NCI-H146 (cell line): ENCODE measurements at places on chromosomes 11 and 22.

DNA sequence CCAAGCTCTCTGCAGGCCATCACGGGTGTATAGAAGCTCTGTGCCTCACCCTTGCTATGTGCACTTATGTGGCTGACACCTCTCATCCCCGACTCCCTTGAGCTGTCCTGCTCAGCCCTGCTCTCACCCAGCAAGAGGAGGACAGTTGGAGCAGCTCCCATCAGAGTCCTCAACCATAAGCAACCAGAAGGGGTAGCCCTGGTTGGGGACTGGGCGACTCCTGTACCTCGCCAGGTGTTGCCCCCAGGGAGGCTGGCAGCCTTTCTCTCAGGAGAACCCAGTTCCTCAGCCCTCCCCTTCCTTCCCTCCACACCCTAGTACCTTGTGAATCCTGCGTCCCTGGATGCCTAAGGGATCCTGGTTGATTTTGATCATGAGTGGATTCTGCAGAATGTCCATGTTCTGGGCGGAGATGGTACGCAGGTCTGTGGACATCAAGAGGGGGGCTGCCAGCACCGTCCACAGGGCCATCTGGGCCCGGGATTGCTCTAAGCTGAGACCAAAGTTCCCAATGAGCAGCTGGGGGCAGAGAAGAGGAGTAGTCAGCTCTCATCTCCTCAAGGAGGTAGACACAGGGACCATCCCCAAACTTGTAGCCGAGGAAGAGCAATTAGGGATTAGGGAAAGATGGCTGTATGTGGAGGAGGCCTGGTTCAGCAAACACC is 8.0 kb downstream of the NAGA start:
- no peak for DNase-seq

- DNase-seq = peak; percentile 17
These were observed 85.2 kb downstream of the TSPAN18 start for GRCh38 chr11:44811841-44812448.

- no peak for DNase-seq
These were observed 10.6 kb downstream of the ENDOD1 start for GRCh38 chr11:95100191-95100648.

- DNase-seq = no peak
These were observed 32.9 kb downstream of the PISD start for GRCh38 chr22:31628969-31629708.

DNA sequence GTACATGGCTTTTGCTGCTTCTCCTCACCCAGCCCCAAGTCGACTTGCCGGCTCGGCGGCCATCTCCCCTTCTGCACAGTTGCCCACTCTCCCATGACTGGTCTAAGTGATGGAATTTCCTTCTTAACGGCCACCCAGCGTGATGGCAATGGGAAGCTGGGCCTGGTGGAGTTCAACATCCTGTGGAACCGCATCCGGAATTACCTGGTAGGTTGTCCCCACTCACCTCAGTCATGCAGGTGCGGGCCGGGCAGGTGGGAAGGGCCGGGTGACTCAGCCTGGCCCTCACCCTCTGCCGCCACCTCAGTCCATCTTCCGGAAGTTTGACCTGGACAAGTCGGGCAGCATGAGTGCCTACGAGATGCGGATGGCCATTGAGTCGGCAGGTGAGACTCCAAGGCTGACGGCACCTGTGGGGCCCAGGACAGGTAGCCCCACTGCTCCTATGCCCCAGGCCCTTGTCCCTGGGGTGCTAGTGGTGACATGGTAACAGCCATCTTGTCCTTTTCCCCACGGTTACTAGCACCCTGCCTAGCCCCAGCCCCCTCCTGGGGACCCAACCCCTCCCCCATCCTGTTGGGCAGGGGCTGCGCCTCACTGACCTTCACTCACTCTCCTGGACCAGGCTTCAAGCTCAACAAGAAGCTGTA is 28.1 kb downstream of the CAPN1 start:
- DNase-seq = no peak

- DNase-seq = no peak
These were observed 47.3 kb downstream of the RAB30 start for GRCh38 chr11:83024270-83024854.

DNA sequence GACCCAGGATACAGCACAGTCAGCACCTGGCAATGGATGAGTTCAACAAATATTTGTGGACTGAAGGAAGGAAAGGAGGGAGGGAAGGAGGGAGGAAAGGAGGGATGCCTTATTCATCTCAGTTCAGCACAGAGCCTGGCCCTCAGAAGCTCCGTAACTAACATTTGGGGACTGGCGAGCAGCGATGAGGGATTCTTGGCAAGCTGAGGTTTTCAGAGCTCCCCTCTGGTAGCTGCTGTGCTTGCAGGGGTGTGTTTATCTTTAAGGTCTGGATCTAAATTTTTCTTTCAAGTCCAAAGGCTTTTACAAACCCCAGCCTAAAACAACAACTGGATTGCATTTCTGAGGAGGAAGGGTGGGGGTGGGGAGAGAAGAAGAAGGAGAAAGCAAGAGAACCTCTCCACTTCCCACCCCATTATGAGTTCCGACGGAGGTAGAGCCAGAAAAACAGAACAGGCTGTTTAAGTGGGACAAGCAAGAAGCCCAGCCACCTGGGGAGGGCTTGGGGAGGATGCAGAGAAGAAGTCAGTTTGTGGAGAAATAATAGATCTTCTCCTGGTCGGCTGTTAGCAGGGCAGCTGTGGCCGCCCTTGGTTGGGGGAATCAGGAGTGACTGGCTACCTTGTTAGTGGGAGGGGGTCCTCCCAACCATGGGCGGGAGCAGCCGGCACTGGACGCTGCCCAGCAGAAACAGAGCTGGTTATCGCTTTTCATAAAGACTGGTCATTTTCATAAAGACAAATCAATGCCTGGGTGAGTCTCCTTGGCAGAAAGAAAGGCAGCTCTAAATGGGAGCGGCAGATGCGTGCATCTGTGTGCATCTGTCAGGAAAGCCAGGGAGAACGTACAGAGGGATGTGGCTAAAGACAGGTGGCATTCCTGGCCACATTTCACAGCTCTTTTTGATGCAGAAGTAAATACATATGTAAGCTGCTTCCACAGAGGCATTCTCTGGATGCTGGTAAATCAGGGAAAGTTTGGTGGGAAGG is 78.0 kb downstream of the TSPAN18 start:
- no peak for DNase-seq

GRCh38 chr22:21443735-21444421 is 23.3 kb upstream of the TMEM191C start:
- DNase-seq = no peak

DNA sequence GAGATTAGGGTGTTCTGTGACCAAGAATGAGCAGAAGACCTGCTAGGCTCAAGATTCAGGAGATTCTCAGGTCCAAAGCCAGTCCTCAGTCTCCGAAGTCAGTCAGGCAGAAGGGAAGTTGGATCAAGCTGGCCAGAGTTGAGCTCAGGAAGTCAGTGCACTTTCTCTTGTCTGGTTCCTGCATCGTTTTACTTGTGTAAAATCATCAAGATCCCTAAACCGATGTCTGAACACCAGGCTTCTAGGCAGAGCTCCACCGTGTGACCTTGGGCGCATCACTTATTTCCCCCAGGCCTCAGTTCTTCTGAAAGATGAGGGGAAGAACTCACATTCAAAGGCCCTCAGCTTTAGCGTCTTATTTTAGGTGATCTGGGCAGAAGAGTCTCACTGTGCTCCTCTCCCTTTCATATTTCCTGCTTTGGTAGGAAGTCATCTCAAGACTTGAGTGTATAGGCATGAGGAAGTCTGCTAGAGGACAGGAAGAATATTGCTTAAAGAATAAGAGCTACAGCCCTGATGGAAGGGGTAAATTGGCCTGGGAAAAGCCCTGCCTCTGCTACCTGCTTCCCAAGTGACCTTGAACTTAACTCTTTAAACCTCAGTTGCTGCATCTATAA is 20.2 kb downstream of the NF2 start:
- no peak for DNase-seq

GRCh38 chr11:101436511-101437142 is 147.2 kb downstream of the TRPC6 start:
- peak; percentile 25 for DNase-seq

DNA sequence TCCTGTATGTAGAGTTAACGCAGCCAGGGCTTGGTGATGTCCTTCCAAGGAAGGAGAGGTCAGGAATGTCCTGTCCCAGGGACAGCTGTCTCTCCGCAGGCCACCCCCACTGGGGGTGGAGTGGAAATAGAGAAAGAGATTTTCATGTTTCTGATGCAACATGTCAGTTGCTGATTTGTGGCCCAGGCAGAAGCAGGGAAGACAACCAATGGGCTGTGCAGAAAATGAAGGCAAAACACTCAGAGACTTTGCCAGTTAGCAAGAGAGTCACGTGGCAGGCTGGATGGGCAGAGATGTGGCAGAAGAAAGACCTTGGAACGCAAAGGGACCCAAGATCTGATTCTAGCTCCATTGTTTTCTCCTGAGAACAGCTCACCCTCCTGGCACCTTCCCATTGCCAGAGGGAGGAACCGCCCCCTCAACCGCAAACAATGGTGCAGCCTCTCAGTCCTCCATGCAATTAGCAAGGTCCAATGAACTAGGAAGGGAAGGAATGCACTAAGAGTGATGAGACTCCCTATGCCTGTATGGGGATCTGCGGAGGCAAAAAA is 71.0 kb downstream of the SYN3 start:
- DNase-seq = no peak

DNA sequence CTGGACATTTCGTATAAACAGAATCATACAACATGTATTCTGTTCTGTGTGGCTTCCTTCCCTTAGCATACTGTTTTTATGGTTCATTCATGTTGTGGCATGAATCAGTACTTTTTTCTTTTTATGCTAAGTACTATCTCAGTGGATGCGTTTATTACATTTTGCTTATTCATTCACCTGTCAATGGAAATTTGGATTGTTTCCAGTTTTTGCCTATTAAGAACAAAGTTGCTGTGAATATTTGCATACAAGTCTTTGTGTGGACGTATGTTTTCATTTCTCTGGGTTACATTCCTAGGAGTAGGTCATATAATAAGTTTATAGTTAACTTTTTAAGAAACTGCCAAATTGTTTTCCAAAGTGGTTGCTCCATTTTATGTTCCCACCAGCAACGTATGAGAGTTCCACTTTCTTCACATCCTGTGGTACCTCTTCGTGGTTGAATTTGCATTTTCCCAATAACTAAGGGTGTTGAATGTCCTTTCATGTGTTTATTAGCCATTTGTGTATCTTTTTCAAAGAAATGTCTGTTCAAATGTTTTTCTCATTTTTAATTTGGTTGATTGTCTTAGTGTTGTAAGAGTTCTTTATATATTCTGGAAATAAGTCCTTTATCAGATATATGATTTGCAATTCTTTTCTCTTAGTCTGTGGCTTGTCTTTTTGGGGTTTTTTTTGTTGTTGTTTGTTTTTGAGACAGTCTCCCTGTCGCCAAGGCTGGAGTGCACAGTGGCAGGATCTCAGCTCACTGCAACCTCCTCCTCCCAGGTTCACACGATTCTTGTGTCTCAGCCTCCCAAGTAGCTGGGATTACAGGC is 46.0 kb upstream of the MICAL2 start:
- DNase-seq = no peak

GRCh38 chr11:91795139-91795887 is 429.3 kb upstream of the FAT3 start:
- no peak for DNase-seq

DNA sequence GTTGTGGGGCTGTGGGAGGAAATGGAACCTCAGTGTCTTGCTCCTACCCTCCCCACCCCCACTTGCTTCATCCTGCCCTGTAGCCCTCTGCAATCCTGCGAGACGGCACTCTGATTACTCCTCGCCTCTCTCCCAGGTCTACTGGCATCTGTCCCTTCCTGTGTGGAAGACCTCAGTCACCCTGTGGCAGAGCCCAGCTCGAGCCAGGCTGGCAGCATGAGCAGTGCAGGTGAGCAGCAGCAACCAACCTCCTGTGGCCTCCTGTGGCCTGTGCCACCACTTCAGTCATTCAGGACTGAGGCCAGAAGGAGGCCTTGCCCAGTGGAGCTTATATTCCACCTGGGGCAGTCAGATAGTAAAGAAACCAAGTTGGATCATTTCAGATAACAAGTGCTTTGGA is 14.7 kb upstream of the MAPK8IP1 start:
- DNase-seq = no peak

GRCh38 chr11:66718320-66718971 is 10.6 kb downstream of the SPTBN2 start:
- no peak for DNase-seq

DNA sequence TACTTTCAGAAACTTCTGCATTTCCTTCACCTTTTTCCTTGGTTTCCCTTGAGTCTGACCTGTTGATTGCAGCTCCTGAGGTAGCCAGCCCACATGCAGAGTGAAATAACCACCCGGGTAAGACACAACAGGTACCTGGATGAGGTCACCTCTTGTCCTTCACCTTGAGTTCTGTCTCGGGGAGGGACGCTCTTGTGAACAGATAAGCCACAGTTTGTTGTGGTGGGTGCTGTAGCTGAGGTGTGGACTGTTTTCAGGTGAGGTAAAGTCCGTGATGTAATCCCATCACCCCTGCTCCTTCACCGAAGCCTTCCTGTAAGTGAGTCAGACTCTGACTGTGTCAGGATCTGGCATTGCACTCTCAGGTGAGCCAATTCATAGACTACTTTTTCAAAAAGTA is 183.1 kb downstream of the NAV2 start:
- DNase-seq = no peak

- DNase-seq = no peak
These were observed 144.9 kb downstream of the BCR start for GRCh38 chr22:23325183-23325582.

DNA sequence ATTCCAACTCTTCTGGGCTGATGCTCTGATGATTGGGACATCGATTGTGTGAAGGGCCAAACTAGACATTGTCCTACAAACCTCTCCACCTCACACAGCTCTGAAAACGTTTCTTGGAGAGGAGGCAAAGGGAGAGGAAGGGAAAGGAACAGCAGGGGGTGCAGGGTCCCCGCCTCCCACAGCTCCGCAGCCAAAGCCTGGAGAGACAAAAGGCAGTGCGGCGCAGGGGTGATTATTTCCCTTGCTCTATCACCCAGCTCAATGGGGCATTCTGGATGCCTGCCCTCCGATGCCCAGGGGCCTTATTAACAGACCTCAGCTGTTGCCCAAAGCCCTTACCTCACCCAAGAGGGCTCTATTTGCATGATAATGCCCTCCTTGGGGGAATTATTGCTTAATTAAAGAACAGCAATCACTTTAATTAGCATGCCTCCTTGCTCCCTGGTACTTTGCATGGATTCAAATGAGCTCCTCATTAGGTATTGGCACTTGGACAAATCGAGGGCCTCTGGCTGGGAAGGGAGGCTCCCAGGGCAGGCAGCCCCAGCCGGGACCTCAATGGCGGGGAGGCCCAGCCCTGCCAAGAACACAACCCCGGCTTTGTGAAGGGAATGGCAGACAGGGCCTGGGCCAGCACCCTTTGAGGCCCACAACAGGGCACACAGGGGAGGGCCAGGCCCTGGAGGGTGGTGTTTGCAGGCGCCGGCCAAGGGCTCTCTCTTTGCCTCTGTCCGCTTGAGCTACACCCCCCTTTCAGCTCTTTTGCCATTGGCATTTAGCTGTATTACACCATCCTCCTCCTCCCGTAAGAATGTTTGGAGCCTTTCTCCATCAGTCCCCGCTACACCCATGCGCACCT is 19.8 kb upstream of the CDON start:
- peak; percentile 17 for DNase-seq

- no peak for DNase-seq
These were observed 89.2 kb downstream of the GALNT18 start for GRCh38 chr11:11532574-11532973.
